BJ (cell line): ENCODE measurements at places on chromosomes 6 and 20.
A peak's percentile ranks its signal among the peaks of the same experiment; 100 is the strongest.

GRCh38 chr20:35542990-35543389 is 1.1 kb downstream of the ERGIC3 start:
- DNase-seq = no peak

DNA sequence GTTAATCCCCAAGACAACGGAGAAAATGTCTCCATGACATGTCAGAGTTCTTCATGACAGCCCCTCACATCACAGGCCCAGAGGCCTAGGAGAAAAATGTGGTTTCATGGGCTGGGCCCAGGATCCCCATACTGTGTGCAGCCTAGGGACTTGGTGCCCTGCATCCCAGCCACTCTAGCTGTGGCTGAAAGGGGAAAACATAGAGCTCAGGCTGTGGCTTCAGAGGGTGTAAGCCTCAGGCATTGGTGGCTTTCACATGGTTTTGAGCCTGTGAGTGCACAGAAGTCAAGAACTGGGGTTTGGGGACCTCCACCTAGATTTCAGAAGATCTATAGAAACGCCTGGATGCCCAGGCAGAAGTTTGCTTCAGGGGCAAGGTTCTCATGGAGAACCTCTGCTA is 122.8 kb downstream of the FHL5 start:
- no peak for DNase-seq

DNA sequence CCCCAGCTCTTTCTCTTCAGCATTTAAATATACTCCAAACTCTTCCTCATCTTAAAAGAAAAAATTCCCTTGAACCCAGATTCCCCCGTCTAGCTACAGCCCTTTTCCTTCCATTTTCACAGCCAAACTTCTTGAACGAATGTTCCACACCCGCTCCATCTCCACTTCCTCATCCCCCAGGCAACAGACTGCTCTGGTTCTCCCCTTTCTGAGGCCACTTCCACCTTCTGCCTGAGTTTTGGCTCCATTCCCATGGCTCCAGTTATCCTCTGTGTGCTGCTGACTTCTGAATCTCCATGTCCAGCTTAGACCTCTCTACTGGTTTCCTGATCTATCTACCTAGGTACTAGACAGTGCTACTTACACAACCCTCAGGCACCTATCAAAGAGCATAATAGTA is 106.4 kb downstream of the RALGAPA2 start:
- DNase-seq = no peak

- DNase-seq = no peak
These were observed 19.4 kb upstream of the VNN1 start for GRCh38 chr6:132733283-132733682.

- DNase-seq = peak; percentile 65
These were observed 17.1 kb downstream of the REPS1 start for GRCh38 chr6:138970856-138971425.

DNA sequence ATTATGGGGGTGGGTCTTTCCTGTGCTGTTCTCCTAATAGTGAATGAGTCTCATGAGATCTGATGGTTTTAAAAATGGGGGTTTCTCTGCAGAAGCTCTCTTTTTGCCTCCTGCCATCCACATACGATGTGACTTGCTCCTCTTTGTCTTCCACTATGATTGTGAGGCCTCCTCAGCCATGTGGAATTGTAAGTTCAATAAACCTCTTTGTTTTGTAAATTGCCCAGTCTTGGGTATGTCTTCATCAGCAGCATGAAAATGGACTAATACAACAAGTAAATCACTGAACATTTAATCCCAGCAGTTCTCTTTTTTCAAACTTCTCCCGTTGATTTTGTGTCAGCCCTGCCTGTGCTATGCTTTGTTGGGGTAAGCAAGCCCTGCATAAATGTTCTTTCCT is 95.2 kb downstream of the FAM217A start:
- no peak for DNase-seq

DNA sequence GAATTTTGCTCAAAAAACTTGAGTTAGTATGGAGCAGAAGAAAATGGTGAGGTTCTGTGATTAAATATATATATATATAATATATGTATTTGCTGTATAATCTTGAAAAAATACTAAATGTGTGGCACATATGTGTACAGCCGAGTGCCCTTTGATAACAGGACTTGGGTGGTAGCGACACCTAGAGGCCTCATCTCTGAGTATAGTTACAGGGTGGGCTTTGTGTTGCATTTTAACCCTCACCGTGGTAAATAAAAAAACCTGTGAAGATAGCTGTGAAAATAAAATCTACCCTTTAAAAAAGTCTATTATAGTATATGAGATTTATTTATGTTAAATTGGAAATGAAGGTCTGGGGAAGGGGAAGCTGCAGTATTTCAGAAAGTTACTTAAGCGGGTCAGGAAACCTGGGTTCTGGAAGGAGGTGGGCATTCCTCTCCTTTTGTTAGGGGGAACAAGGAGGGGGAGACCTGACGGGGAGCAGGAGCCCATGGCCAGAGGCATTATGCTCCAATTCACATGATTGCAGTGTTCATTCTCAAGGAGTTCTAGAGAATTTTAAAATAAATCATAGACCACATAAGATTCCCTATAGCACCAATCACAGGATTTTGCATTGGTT is 82.7 kb downstream of the SH3BGRL2 start:
- no peak for DNase-seq

DNA sequence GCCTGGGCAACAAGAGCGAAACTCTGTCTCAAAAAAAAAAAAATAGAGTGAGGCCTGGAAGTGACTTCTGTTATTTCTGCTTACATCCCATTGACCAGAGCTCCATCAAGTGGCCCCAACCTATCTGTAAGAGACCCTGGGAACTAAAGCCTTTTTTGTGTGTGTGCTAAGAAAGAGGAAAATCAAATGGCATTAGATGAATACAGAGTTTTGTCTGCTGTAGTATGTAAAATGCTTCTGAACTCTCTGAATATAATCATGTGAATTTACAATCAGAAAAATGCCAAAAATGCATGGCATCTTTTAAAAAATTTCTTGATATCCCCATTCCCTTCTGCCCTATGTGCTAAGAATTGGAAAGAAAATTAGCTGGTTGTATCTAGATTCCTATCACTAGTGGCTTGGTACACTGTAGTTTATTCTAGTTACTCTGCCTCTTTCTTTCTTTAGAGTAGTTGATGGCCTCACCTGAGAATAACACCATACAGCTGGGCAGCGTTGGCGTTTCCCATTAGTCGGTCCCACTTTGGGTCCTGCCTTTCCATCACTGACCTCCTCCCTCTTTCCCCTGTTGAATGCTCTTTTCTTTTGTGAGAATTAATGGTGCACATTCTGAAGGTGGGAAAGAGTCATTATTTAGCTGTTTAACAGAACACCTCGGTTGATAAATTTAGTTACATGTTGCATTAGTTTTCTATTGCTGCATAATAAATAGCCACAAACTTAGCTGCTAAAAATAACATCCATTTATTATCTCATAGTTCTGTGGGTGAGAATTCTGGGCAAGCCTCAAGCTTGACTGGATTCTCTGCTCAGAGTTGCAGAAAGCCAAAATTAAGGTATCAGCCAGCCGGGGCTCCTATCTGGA is 38.2 kb downstream of the SAMD5 start:
- DNase-seq = no peak

- no peak for DNase-seq
These were observed 247.8 kb downstream of the HAO1 start for GRCh38 chr20:7692478-7692877.

DNA sequence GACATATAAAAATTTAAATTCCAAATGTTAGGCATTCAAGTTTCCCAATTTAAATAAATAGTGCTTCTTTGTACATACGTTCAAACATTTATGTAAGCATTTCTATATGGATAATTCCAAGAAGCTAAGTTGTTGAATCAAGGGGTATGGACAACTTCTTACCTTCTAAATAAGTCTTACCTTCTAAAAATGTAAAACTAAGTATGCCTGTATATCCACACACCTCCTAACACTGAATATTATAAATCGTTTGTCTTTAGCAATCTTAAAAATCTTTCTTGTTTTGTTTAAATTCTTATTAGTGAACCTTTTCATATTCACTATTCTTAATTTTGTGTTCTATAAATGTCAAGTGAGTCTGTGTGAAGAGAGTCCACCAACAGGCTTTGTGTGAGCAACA is 2.5 kb upstream of the ZSCAN16 start:
- DNase-seq = no peak

GRCh38 chr6:132381381-132381780 is 19.9 kb downstream of the MOXD1 start:
- no peak for DNase-seq

DNA sequence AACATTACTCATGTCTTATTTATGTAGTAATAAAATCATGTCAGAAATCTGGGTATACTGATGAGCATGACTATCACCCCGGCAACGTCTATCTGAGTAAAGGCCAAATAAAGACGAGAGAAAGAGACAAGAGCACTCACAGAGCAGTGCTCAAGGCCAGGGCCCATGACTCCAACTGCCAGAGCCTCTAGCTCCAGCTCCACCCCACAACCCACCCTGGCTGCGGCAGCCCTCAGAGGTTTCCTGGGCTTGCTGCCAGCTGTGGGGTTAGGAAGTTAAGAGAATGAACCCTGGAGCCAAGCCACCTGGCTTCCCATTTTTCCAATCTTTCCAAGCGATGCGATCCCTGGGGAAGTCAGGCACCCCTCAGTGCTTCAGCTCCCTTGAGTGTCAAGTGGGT is 92.0 kb upstream of the PAX1 start:
- DNase-seq = no peak

GRCh38 chr20:54153041-54153327 is 20.8 kb downstream of the CYP24A1 start:
- DNase-seq = no peak

DNA sequence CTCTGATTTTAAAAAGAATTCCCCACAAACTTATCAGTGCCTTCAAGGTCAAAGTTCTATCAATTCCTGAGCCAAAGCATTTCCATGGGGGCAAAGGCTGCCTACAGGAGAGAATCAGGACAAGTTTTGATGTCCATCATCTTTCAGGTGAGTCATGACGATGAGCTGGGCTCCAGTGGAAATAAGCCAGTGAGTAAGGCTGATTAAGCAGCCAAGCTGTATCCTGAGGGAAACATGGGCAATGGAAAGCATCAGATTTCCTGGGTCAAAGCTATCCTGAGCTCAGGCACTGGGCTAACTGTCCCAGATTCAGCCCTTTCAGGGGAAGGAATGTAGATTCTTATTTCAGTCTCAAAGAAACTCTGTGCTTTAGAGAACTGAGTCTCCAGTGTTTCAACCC is 377.4 kb downstream of the CD109 start:
- DNase-seq = peak; percentile 8

DNA sequence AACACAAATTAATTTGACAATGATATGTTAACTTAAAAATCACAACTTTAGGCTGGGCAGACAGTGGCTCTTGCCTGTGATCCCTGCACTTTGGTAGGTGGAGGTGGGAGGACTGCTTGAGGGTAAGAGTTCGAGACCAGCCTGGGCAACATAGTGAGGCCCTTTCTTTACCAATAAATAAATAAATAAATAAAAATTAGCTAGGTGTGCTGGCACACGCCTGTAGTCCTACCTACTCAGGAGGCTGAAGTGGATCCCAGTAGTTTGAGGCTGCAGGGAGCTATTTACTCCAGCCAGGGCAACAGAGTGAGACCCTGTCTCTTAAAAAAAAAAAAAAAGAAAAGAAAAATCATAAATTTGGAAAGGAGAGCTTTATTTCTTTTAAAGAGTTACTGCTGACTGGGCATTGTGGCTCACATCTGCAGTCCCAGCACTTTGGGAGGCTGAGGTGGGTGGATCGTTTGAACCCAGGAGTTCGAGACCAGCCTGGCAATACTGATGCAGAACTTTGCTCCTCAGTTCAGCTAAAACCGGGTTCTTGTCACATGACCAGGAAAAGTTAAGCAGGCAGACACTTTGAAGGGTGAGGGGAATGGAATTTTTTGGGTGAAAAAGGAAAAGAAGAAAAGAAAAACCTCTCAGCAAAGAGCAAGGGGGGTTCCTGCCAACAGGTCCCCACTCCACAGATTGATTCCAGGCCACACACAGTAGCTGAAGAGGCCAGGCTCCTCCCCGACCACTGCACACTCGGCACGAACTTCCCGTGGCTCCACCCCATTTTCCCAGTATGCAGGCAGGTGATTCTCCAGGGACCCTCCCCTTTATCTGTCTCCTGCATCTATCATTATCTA is 44.0 kb upstream of the DDR1 start:
- DNase-seq = no peak

- no peak for DNase-seq
These were observed 567 bp downstream of the HS3ST5 start for GRCh38 chr6:114342086-114342825.

DNA sequence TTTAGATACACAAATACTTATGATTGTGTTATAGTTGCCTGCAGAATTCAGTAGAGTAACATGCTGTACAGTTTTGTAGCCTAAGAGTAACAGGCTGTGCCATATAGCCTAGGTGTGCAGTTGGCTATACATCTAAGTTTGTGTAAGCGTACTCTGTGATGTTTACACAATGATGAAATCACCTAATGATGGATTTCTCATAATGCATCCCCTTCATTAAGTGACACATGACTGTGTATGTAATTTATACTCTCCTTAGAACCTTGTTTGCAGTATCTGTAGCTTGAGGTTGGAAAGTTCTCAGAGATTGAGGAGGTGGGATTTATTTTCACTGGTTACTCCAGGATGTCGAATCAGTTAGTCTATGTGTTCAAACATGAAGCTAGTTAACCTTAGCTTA is 67.0 kb upstream of the TMEM30A start:
- DNase-seq = no peak

DNA sequence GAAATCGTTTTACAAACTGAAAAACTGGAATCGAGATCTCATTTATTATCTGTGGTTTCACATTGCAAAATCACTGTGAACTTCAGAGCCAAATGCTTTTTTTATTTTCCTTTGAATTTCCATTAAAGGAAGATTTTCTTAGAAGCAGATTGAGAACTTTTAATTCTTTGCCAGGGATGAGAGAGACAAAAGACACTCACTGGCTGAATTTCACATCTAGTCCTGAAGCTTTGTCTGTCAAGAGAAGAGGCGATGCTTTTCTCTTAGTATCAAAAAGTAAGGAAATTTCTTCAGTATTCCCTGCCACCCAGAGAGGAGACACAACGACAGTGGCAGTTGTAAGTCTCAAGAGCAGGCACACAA is 141.8 kb downstream of the TMEM200A start:
- no peak for DNase-seq

DNA sequence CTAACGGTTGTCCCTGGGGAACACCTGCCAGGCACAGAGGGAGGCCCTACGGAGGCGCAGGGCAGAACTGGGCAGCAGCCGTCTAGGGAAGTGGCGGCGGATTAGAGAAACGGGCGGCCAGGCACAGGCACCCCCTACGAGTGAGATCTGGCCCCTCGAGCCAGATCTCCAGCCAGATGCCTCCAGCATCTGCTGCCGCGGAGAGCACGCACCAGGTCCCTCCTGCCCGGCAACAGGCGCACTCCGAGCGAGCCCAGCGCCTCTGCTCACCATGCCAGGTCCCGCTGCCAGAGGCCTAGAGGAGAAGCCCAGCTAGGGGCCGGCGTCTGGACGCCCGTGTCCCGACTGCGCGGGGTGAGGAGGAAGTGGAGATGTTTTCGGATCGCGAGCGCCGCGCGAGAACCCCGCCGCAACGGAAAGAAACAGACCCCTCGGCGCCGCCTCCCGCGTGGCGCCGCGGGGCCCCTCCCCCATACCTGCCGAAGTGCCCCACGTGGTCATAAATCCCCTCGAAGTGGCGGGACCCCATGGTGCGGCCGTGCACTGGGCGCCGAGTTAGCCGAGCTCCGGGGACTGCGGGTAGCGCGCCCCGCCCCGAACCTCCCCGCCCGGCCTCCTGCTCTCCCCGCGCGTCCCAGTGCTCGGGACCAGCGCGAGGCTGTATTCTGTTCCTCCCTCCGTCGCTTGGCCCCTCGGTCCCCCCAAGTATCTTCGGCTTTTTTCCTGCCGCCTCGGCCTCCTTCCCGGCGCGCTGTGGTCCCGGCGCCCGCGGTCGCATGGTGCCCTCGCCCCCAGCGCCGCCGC is at the start of gene SLC22A16:
Gene SLC22A16 (minus strand): TSS at position 568 of the 804 bp plus-strand sequence. CDS start 39 bp downstream, at position 529.
- DNase-seq = no peak
